Mononuclear cell (primary cell): ENCODE measurements at places on chromosomes 12 and 14. TPM values are rescaled to one million over a fixed set of nuclear protein-coding genes. Genes with fewer than 3 reads are reported as not detected.

Gene ERP27
- total RNA-seq, result 8.3 TPM

Gene NANOG
- not detected for total RNA-seq

Gene TCP11L2
- 201 TPM for total RNA-seq

Gene SLC25A3
- total RNA-seq, result 409 TPM

Gene DACT1
- 4.5 TPM for total RNA-seq

Gene TROAP
- 0.31 TPM for total RNA-seq

Gene ZNF705A
- 0.10 TPM for total RNA-seq

Gene GLS2
- 1.2 TPM for total RNA-seq

Gene RTN1
- 8.0 TPM for total RNA-seq

Gene TTC7B
- total RNA-seq, result 8.3 TPM

Gene TIMELESS
- 1.3 TPM for total RNA-seq

Gene BRAP
- total RNA-seq, result 35.6 TPM

Gene B4GALNT3
- 0.10 TPM for total RNA-seq

Gene P2RX2
- 0.10 TPM for total RNA-seq

Gene SNAPC1
- total RNA-seq, result 3.7 TPM

Gene AP1G2
- 53.1 TPM for total RNA-seq

Gene CMA1
- not detected for total RNA-seq

Gene KCNH5
- total RNA-seq, result not detected
